ENCODE measurements at places on chromosomes 6 and 20.

DNA sequence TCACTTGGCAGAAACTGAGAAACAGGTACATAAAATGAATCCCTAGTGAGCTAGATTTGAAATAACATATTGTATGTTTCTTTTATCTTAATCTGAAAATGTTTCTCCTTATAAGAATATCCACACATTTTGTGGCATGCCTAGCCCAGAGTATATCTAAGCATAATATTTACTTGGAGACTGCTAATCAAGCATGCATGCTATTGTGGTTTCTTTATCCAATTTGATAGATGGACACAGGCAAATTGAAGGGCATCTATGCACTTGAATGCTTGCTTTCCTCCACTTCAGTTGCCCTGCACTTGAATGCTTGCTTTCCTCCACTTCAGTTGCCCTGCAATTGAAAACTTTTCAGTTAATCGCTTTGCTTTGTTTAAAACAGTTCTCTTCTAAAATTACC is 729.8 kb downstream of the TBC1D32 start:
- no peak for DNase-seq

- DNase-seq = peak; percentile 35
Measured at GRCh38 chr6:8180327-8181159, 78.2 kb upstream of the EEF1E1 start.

GRCh38 chr6:136790411-136791295 is 1.6 kb downstream of the MAP3K5 start:
- DNase-seq = no peak

DNA sequence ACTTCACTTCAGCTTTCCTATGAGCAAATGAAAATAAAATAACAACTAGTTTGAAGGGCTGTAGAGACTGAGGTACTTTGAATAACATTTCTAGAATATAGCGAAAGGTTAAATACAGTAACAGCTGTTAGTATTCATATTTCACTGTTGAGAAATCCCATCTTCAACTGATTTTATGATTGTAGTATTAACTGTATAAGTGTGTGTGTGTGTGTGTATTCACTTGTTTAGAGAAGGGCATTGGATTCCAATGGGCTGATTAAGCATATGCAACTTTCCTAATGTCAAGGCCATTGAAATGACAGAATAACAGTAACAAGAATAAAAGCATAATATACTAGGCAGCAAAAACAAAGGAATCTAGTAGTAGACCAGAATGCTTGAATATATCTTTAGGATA is 957.5 kb upstream of the EPHA7 start:
- no peak for DNase-seq

DNA sequence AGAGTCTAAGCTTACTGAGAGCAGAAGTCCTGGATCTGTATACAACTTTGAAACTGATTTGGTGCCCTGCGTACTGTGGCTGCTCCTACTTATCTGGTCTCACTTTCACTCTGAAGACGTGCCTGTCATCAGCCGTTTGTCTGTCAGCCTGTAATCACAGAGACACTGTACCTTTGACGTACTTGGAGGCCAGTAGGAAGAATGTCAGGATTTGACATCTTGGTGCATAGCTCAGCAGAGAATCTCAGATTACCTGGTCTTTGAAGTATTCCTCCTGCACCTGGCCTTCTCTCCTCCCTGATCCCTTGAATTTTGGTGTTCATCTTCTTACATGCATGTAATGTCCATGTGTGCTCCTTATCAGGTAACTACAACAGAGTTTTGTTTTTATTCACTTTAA is 37.7 kb downstream of the DSE start:
- DNase-seq = no peak

DNA sequence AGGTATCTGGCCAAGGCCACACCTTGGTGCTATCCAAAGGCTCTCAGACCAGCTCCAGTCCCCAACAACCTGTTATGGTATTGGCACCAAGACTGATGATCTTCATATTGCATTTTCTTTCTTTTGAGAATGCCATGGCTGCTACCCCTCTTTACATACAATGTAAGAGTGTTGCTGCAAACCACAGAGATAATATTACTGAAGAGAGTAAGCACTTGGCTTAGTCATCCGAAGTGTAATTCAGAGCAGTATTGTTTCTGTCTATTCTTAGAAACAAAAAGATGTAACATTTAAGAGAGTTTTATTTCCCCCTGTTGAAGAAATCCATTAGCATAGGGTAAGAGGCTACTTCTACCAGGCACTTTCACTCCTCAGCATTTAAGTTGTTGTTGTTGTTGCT is 212.5 kb downstream of the C6orf118 start:
- no peak for DNase-seq

- peak; percentile 94 for DNase-seq
Measured at GRCh38 chr6:41682056-41682477, 43.8 kb downstream of the MDFI start.

- DNase-seq = no peak
Measured at GRCh38 chr6:139368661-139369060, 5.8 kb downstream of the CITED2 start.
